ENCODE measurements at places on chromosomes 3 and 15.

- DNase-seq: no peak
Measured at GRCh38 chr15:39460748-39461147, 120.1 kb upstream of the THBS1 start.

GRCh38 chr15:49669288-49669687, 48.4 kb downstream of the DTWD1 start:
- no peak for DNase-seq

DNA sequence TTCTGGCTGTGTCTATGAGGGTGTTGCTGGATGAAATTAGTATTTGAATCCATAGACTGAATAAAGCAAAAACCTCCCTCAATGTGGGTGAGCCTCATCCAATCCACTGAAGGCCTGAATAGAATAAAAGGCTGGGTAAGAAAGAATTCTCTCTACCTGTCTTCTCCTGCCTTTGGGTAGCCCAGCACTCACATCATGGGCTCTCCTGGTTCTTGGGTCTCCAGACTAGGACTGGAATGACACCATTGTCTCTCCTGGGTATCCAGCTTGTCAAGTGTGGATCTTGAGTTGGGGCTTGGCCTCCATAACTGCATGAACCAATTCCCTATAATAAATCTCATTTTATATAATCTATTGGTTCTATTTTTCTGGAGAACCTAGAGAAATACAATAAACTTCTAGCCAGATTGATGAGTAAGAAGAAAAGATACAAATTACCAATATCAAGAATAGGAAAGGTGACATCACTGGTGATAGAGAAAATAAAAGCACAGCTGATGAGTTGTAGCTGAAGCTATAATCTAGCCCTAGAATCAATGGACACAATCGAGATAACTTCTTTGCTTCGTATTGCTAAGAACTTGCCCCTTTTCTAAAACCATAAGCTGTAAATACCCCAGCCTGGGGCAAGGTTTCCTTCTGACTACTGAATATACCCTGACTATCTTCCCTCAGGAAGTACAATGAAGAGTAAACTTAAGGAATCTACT, 106.4 kb downstream of the ANO10 start:
- no peak for DNase-seq

- DNase-seq: no peak
Measured at GRCh38 chr3:67495751-67496150, 158.7 kb downstream of the SUCLG2 start.

DNA sequence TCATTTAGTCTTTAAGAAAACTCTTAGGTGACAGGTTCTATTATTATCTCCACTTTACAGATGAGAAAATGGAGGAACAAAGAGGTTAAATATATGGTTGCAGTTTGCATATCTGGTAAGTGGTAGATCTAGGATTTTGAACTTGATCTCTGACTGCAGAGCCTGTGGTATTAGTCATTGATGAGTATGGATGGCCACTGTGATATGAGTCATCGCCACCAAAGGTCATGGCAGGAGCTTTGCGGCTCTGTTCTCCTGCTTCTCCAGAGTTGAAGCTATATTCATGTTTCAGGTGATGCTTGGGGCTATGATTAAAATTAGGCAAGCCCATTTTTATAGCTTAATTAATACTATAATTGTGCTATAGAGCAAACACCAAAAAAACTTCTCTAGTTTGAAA, 306.2 kb upstream of the DPPA4 start:
- DNase-seq: no peak

DNA sequence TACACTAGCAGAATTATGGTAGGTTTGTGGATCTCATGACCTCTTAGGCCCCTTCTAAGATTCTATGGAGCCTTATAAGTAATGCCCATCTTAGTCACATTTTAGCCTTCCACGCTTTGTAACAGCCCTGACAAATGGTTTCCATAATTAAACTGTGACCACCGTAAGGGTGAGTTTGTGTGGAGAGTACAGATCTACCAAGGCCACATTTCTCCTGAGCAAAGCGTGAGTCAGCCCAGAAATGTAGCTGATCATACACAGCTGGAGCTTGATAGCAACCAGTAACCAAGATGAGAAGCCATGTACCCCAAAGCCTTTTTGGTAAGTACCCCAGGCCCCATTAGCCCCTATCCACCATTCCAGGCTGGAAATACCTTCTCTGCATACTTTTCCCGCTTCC, 31.7 kb downstream of the CHAC1 start:
- DNase-seq: no peak

DNA sequence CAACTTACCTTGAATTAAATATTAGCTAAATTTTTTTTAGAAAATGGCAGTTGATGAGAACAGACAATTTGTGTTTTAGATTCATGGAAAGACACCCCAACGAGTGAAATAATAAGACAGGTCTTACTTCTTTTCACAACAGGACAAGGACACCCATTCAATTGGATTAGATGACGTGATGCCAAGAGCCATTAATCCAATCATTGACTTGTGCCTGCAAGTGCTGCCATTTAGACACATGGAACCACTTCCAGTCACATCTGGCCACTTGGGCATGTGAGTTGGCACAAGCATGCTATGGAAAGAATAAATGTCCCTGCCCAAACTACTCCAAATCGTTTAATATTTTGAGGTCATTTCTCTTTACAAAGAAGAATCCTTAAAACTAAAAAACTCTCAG, 1308.8 kb downstream of the ROBO2 start:
- DNase-seq: no peak

- DNase-seq: no peak
Measured at GRCh38 chr15:52068004-52068615, 44.5 kb downstream of the BCL2L10 start.

DNA sequence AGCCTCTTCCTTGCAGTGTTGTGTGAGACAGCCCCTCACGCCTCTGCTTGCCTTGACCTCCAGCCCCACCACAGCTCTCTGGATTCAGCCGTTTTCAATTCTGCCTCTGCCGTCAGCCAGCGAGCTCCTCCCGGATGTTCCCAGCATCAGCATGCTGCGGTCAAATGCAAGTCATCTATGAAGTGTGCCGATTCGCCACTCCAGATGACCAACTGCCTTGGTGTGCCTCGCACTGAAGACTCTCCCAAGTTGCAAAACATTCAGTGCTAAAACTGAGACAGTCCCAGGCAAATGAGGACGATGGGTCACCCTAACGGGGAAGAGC, 30.6 kb upstream of the RASA2 start:
- no peak for DNase-seq

GRCh38 chr3:37324850-37325321, 150.5 kb upstream of the LRRFIP2 start:
- peak; percentile 14 for DNase-seq

DNA sequence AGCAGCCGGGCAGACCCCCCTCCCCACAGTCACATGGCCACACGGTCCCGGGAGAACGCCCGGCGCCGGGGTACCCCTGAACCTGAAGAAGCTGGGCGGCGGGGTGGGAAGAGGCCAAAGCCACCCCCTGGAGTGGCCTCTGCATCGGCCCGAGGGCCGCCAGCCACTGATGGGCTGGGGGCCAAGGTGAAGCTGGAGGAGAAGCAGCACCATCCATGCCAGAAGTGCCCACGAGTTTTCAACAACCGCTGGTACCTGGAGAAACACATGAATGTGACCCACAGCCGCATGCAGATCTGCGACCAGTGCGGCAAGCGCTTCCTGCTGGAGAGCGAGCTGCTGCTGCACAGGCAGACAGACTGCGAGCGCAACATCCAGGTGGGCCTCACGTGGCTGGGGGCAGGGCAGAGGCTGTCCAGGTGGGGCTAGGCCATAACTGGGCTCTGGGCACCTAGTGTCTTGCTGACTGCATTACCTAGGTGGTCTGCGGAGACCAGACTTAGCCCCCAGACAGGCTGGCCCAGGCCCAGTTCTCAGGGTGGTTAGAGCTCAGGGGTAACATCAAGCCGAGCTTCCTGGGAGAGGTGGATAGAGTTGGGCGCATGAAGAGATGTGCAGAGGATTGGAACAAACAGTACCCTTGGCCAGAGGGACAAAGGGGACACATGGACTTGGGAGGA, 6.1 kb downstream of the ZBTB47 start:
- DNase-seq: no peak

DNA sequence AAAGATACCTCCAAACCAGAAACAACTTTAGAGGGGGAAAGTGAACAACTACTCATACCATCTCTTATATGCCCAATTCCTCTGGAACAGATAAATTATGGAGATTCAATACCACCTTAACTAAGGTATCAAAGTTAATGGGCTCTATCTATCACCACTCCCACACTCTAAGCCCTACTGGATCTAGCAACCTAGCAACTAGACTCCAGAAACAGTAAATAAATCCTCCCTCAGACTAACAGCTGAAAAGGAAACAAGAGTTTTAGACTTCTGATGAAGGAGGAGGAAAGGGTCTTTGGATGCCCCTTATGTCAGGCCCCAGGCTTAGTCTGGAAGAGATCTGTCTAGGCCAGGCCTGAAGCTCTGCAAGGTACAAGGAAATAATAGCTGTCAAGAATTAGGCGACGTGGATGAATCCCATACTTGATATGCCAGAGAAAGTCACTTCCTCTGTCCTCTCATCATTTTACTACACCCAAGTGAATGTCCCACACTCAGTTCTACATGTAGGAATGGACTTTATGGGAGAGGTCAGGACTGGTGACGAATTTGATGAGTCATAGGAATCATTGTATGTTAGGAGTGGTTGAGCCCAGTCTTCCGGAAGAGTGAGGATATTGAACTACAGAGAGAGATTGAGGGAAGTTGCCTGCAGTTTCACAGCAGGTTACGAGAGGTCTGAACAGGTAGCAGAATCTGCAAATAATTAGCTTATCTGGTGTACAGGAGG, 113.8 kb downstream of the AKAP13 start:
- no peak for DNase-seq

DNA sequence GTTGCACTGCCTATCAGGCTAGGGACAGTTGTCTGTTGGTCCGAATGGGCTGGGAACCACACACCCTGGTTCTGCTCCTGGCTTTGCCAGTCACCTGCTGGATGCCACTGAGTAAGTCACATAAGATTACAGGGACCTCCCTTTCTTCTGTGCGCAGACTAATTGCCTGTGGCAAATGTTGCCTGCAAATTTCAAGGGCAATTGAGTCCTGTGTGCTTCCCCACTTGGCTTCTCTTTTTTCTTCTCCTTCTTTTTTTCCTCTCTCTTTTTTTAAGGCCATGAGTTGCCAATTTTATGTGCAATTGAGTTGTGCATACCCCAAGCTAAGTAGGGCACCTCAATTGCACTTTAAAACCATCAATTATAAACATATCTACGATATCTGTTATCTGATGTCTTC, 963.4 kb downstream of the MCTP2 start:
- DNase-seq: no peak

- no peak for DNase-seq
Measured at GRCh38 chr3:188931531-188931930, 240.2 kb upstream of the TPRG1 start.
